ENCODE measurements at places on chromosomes 16 and 17.

DNA sequence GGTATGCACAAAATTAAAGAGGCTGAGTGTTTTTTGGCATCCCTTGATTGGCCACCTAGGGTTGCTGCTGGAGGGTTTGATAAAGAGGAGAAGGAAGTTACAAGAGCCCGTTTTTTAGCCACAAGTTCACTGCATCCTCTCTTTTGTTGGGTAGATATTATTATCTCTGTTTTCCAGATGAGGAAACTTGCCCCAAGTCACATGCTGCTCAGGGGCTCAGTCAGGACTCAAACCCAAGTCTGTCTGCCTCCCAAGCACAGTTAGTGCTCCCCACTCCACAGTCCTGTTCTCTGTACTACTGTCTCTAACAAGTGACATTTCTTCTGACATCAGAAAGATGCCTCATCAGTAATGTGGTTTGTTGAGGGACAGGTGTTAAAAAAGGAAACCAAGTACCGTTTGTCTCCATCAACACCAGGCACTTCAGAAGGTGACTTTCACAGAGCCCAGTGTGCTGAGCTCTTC is 1.4 kb downstream of the NT5M start:
- no peak for DNase-seq

DNA sequence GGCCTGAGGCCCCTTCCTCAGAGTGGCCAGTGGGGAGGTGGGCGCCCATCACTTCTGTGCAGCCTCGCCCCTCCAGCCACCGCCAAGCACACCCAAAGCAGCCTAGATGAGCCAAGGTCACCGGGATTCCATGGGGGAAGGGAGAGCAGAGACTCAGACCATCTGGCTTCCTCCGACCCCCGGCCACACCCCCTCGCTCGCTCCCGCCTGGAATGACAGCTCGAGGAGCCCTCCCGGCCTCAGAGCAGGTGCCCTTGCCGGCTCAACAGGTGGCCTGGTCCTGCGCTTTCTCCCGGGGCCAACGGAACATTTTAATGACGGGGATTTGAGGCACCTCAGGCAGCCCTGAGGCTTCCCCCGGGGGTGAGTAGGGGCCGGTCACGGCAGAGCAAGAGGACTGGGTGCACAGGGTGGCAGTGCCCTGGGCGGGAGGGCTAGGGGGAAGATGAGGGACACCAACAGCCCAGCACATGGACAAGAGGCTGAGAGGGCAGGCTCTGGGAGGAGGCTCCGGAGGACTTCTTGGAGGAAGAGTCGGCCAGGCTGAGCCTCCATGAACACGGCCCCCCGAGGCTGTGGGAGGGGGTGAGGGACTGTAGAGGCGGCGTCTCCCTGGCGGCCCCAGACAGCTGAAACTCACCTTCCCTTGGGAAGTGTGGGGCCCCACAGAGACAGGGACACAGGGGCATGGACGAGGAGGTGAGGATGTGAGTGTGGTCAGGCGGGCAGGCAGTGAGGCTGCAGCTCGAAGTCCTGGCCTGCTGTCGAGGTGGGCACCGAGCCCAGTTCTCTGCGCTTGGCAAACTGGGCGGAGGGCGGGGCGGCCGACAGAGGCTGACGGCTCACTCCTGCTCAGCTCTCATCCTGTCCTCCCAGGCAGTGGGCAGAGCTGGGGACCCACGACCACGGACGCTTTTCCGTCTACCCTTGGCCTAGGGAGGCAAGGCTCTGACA is 12.5 kb upstream of the C1QTNF8 start:
- peak; percentile 74 for DNase-seq

DNA sequence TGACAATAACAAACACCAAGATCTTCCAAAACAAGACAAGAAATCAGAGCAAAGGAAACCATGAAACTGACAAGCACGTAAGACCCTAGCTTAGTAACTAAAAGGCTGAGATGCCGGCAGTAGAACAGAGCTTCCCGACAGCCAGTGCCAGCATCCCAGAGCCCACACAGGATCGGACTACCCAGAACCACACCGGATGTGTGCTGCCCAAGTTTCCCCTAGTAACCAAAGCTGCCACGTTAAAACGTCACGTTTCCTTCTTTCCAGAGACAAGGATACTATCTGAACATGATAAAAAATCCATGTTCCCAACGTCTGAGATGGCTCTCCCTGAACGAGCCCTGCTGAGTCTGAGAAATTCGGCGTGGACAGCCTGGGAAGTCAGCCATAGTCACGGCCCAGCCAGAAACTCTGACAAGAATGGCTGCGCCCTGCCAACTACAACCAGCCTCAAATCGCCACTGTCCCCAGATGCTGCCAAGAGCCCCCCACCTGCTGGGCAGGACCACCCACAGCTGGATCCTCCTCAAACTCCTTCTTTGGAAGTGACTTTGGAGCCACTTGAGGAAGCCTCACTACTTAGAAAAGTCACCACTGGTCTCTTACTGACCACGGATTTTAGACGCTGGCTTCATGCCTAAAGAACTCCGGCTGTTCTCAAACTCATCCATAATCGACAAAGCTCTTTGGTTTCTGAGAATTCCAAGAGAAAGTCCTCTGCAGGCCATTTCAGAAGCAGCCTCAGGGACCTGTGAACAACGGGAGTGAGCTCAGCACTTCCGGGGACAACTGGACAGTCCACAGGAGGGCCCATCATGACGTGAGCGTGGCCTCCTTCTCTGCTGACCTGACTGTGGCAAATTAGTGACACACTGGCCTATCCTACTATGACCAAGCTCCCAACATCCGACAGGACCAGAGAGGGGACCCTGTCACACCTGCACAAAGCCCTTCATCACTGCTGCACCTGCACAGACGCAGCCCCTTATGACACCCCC is 16.7 kb downstream of the CCDC57 start:
- no peak for DNase-seq

DNA sequence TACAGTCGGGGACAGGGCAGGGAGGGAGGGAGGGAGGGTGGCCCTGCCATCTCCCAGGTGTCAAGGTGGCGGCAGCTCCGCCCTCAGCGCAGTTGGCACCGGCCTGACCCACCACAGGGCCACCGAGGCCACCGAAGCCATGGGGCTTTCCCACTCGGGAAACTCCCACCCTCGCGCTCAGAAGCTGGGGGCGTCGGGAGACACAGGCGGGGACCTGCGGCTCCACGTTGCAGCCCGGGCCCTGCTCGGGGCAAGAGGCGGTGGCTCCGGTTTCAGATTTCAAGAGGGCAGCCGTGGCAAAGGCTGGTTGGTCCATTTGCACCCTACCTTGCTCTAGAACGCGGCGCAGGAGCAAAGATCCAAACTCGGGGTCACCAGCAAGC is 544 bp downstream of the CYB561 start:
- DNase-seq, result peak; percentile 62

DNA sequence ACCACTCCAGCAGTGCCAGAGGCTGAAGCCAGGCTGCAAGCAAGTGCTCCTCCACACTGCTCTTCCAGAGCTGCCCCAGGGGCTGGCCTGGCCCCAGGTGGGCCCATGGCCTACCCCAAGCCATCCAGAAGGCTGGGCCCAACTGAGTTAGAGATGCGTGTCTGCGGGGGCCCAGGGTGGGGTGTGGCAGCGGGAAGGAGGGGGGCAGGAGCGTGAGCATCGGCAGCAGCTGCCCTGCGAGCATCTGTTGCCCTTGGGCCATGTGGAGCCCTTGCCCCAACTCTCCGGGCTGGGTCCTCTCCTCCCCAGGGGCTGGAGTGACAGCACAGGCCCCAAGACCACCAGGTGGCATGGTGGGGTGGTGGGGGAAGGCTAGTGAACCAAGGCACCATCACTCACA is 7.3 kb upstream of the SREBF1 start:
- DNase-seq, result no peak

DNA sequence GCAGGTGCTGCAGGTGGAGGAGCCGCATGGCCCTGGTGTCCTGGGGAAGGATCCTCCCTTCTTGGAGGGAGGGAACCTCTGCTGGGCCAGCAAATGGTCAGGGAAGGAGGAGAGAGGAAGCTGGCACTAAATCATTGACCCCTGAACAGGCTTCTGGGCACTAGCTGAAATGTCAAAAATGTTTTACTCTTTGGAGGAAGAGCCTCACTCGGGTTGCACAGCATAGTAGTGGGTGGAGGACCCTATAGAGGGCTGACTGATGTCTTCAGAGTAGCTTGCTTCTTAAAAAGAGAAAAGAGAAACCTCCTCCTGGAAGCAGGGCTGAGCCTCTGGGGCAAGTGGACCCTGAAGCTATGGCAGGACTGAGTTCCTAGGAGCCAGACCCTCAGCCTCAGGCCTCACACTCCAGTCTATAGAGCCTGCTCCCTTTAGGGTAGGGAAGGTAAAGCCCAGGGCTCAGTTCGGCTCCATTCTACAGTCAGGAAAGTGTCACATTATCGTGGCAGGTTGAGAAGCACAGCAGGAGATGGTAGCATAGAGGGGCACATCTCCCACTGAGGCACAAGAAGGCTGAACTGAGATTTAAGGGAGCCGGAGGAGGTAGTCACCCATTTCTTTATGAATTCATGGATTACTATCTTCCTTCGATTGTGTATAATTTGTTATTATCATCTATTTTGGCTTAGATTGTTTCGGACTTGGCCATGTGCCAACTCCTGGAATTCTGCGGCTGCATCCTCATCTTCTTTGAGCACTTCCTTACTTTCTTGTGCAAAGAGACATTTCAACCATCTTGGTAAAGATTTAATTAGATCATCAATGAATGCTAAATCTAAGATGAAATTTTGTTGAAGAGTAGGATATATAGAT is 7.3 kb upstream of the CUEDC1 start:
- DNase-seq, result no peak

DNA sequence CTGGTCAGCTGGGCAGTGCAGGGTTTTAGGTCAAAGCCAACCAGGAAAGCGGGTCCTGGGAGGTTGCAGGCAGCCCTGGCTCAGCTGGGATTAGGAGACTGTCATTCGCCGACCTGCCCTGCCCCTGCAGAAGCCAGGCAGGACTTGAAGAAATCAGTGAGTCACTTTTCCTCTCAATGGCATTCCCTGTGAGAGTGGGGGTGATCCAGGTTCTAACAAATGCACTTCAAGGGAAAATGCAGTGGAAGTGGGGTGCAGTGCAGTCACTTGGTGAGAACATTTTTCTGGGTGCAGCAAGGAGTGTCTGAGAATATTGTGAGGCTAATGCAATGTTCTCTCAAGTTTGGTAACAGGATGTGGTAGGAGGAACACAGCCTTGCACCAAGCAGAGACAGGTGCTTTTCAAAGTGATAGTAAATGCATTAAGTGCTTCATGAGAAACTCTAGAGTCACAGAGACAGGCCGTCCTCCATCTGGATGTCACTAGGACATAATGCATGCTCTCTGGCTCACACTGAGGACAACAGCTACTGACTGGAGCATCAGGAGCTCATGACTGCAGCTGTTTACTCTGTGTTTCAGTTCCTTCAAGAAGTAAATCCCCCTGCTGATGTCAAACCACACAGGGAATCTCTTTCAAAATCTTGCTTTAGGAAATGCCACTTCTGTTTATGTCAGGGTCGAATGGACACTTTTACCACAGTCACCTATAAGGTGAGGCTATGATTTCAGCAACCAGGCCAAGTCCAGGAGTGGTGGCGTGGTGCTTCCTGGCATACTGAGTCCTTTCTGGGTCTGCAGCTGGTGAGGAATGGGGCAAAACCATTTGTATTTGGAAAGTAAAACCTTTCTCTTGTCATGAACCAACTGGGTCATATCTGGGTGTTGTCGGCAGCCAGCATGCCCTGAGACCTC is 16.7 kb downstream of the CDK5R1 start:
- DNase-seq, result no peak

GRCh38 chr17:39581759-39582085 is 26.0 kb downstream of the NEUROD2 start:
- no peak for DNase-seq

GRCh38 chr16:1820096-1820945 is 6.3 kb downstream of the HAGH start:
- no peak for DNase-seq

DNA sequence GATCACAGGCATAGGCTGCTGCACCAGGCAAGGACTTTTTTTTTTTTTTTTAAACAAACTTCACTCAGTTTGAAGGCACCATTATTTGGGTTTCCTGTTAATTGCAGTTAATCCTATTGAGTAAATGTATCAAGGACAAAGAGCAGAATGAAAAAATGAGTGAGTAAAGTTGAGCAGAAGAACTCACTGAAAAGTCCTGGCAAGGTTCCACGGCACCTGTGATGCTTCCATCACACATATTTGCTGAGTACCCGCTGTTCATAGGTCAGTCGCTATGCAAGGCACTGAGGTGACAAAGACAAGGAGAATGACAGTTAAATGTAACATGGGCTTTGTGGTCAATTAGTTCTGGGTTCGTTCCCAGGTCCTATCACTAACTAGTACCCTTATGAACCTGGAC is 670.0 kb downstream of the MAF start:
- DNase-seq, result no peak

DNA sequence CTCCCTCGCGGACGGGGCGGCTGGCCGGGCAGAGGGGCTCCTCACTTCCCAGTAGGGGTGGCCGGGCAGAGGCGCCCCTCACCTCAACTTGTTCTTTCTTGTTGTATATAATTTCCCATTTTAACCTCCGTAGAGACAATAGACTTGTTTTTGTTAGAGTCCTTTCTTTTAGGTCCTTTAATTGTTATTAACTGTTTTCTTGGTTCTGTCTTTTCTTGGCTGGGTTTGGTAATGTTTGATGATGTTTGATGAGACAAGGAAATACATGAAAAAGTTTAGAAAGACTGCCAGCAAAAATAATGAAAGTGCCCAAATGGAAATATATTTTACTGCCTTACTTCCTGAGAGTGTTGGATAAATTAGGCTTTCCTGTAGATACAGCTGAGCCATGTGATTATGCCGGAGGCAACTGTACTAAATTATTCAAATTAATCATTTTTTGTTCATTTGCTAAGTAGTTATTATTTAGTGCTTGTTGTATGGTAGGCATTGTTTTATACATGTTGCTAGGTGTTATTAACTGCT is 30.9 kb downstream of the PRPSAP2 start:
- DNase-seq, result no peak

DNA sequence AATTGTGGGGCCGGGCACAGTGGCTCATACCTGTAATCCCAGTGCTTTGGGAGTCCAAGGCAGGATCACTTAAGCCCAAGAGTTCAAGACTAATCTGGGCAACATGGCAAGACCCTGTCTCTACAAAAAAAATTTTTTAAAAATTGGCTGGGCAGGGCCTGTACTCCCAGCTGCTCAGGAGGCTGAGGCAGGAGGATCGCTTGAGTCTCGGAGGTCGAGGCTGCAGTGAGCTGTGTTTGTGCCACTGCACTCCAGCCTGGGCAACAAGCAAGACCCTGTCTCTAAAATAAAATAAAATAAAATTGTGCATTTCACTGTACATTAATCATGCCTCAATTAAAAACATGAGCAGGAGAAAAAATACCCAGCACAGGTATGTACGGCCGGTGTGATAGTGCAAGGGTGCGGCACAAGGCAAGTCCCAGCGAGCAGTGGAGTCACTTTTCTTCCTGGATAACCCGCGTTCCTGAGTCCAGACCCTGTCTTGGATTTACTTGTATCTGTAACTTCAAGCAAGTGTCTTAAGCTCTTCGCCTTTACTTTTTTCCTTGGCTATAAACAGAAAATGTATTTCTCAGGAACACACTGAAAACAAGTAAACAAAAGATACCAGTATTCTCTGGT is 11.4 kb downstream of the ZDHHC7 start:
- no peak for DNase-seq

All from femur (tissue), 1 donor.